ENCODE measurements at places on chromosomes 2 and 18.

DNA sequence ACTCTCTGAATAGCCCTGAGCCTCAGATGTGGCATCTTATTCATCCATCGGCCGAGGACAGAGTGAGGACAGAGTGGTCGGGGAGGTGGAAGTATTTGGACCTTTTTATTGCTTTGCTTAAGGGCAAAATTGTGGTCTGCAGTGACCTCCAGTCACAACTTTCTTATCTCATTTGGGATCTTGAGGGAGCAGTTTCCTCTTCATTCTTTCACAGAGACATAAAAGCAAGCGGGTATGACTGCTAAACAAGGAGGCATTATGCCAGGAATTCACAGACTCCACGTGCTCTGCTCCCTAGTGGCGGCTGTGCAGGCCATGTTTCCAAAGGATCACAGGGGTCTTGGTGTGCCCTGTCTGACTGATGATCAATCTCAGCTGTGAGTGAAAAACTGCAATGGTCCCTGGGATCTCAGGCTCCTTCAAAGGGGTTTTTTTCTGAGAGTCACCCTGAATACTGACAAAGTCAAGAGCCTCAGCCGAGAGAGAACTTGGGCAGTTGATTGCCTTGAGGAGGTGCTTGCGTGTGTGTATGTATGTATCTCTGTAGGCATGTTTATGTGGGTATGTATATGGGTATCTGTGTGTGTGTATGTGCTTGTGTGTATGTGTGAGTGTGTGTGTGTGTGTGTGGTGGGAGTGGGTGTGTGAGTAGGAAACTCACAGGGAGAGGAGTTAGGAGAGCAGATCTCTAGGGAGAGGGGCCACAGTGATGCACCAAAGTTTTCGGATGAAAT, 47.7 kb downstream of the RAPGEF4 start:
- DNase-seq, result no peak

GRCh38 chr18:70672581-70672980, 383.7 kb downstream of the SOCS6 start:
- no peak for DNase-seq

DNA sequence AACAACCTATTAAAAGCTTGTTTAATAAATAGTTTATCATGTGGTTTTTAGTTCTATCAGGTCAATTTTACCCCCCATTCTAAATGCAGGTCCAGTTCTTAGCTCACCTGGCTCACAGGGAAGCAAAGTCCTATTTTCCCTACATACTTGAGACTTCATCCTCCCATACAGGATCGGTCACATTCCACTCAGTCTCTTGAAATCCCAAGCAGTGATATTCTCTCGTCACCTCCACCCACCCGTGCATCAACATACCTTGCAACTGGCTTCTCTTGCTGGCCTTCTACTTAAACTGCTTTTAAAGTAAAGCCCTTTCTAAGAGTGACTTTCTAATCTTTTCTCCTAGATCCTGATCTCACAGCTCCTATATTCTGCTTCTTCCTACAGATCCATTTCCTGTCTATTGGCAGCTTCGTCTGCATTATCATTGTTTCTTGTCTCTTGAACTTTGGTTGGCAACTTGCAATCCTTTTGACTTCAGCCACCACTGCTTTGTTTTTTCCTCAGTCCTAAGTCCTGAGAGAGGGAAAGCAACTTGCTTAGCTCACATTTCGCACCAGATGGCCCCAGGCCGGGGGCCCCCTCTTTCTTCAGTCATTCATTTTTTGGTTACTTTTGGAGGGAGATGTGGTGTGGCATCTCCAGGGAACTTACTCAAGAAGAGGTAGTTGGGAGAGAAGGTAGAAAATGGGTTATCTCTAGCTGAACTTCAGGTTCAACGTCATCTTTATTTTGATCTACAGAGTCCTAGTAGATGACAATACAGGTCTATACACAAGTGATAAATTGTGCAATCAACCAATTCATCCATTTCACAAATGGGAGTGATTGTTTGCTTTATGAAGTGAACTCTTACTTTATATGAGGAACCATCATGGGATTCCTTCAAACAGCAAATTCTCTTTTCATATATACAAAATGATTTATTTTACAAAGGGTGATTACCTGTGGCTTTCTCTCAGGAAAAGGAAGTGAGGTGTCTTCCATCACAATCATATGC, 23.9 kb upstream of the NCOA1 start:
- DNase-seq, result no peak

GRCh38 chr2:210842896-210843295, 286.5 kb downstream of the CPS1 start:
- DNase-seq, result no peak

DNA sequence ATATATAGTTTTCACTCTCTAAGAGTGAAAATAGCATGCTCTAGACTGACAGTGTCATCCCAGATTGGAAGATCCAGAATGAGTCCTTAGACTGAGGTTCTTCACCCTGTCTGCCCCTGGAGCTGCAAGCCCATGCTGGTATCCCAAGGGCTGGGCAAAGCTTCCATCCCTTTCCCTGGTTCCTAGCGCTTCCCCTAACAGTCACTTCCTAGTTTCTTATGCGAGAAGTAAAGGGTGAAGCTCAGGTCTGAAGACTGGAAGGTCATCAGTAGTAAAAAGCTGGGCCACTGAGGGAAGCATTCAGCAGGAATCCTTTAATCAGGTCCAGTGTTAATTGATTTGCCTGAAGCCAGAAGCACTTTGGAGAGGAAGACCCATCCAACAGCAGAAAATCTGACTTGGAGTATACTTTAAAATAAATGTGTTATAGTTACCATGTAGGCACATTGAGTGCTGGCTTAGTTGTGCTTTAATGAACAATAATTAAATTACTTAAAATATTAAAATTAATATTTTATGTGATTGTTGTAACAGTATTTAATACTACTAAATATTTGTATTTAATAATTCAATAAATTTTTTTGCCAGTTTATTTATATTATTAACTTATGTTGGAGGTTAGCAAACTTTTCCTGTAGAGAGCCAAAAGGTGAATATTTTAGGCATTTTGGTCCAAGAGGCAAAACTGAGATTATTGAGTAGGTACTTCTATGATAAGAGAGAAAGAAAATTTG, 237.9 kb downstream of the FHOD3 start:
- DNase-seq, result no peak

GRCh38 chr2:202172439-202173211, 65.8 kb downstream of the SUMO1 start:
- peak; percentile 4 for DNase-seq

- DNase-seq, result no peak
These were observed 888.5 kb upstream of the FSHR start for GRCh38 chr2:50042771-50043170.

DNA sequence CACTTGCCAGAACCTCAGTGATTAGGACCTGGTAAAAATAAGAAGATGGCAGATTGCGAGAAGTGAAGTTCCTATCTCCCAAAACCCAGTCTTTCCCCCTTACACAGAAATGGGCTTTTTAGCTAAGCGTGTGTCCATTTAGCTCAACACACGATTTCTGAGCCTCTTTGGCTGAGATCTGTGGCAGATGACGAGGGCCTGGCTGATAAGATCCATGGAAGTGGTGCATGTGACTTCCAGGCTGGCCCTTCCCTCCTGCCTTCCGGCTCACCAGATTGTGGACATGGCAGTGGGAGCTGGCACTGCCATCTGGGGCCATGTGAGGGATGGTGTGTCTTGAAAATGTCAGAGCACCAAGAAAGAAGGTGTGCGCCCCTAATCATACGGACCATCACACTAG, 41.0 kb upstream of the ZFP36L2 start:
- DNase-seq, result no peak

DNA sequence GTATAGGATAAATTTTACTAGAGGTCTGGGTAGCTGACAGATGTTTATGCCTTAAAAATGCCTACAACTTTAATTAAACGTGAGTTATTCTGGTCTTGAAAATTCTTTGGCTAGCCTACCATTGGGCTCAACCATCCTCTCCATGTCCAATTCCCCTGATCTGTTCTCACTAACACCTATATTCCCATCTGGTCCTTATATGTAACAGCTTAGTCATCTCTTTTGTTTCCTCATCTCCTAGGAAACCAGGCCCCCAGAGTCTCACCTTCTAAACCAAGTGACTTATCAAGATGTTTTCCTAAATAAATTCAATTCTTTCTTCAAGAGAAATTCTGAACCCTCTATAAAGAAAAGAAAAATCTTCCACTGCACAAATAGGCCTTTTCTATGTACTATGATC, 148.5 kb downstream of the TTC32 start:
- DNase-seq, result no peak

DNA sequence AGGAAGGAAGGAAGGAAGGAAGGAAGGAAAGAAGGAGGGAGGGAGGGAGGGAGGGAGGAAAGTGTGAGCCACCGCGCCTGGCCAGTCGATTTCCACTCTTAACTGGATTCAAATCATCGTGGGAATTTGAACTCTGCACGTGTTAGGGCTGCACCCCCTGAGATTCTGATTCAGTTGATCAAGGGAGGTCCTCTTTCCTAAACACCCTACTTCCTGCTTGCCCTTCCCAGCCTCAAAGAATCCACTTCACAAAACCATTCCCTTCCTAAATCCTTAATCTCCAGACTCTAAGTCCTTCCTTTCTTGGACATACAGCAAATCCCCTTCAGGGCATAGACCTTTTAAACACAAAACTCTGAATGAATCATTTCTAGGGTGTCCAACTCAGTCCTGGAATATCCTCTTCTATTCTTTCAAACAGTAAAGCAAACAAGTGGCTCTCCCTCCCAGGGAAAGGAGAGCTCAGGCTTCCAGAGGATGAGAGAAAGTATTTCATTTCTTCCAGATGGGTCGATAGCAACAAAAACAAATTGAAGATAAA, 68.2 kb upstream of the MBOAT2 start:
- DNase-seq, result no peak

GRCh38 chr2:196592331-196592910, 47.1 kb upstream of the CCDC150 start:
- DNase-seq, result no peak

All from stimulated activated CD4-positive, alpha-beta T cell treated with anti-CD3 and anti-CD28 coated beads, TNF-alpha, amount 100 ng/mL, for 24 hours (primary cell).